Immature natural killer cell (primary cell): ENCODE measurements at places on chromosomes 7 and 10.
A peak's percentile ranks its signal among the peaks of the same experiment; 100 is the strongest.

- no peak for DNase-seq
These were observed 58.5 kb downstream of the PHYHIPL start for GRCh38 chr10:59234816-59235429.

DNA sequence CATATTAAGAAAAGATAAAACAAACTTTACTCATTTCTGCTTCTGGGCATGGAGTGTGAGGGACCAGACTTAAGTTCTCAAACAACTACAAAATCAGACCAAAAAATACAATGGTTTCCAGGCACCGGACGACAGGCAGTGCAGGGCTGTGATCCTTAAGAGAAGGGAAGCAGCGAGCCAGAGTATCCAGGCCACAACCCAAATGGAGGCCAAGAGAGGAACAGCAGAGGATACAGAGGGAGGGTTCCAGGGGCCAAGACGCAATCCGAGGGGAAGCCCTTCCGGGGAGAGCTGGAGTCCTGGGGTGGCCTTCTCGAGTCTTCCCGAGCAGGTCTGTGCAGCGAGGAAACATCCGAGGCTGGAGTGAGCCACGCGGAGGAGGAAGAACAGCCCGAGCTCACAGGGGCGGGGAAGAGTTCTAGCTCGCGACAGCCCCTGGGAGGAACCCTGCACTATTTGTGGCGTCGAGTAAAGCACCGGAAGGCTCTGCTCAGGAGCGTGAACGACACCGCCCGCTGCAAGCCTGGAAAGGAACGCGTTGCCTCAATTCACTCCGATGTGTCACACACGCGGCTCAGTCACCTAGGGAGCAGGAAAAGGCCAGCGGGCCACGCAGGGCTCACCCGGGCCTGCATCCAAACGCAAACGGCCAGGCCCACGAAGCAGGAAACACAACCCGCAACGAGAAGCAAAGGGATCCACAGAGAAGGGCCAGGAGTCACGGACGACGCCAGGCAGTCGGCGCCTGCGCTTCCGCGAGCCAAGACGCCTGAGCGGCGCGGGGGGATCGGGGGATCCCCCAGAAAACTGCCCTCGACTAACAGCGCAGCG, 933 bp upstream of the RNF32 start:
- no peak for DNase-seq

- no peak for DNase-seq
These were observed 147.8 kb downstream of the ARHGAP22 start for GRCh38 chr10:48456808-48457761.

GRCh38 chr7:25503306-25503705, 275.0 kb upstream of the NPVF start:
- DNase-seq, result no peak

- peak; percentile 12 for DNase-seq
These were observed 42.3 kb upstream of the CDHR3 start for GRCh38 chr7:105920766-105921165.

- DNase-seq, result no peak
These were observed 16.6 kb downstream of the LANCL2 start for GRCh38 chr7:55381696-55382095.

DNA sequence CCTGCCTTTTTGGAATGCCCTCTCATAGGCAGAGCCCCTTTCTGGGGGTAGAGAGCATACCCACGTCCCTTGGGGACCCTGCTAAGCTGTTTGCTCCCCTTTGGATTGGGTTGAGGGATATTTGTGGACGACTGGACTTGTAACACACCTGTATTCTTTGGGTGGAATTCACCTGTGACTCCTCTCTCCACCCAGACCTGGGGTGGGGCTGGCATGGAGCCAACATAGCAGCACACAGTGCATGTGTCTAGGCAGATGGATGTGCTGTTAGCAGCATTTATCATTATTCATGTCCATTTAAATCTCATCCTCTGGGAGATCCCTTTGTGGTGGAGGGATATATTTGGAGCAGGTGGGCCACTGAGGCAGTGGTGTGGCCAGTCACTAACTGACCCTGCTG, 51.0 kb downstream of the CDH23 start:
- DNase-seq, result no peak
